ENCODE measurements at places on chromosomes 5 and 9.

- DNase-seq: no peak
Observed at GRCh38 chr9:133897675-133898074, 94.4 kb downstream of the VAV2 start.

GRCh38 chr5:142486020-142486419 is 161.2 kb upstream of the SPRY4 start:
- DNase-seq: no peak

- no peak for DNase-seq
Observed at GRCh38 chr9:93574091-93574899, 2.1 kb upstream of the PHF2 start.

DNA sequence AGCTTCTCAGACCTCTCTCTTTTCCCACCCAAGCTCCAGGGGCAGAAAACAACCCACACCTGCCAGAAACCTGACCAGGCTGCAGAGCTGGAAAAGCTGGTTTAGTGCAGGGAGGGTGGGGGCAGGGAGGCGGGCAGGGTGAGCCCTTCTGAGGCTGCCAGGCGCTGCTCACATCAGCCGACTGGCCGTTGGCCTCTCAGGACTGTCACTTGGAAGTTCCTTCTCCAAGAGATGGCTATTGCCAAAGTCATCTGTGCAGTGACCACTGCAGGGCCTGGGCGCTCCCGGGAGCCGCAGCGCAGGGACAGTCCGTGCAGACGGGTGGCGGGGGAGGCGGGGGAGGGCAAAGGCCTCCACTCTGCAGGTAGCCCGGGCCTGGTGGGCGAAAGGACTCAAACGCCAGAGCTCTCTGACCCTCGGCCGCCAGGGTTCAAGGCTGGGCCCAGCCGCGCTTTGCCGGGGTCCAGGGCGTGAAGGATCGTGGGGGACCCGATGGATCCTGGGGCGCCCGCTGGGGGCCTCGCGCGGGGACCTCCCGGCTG is 205.0 kb upstream of the IER5L start:
- DNase-seq: peak; percentile 40

DNA sequence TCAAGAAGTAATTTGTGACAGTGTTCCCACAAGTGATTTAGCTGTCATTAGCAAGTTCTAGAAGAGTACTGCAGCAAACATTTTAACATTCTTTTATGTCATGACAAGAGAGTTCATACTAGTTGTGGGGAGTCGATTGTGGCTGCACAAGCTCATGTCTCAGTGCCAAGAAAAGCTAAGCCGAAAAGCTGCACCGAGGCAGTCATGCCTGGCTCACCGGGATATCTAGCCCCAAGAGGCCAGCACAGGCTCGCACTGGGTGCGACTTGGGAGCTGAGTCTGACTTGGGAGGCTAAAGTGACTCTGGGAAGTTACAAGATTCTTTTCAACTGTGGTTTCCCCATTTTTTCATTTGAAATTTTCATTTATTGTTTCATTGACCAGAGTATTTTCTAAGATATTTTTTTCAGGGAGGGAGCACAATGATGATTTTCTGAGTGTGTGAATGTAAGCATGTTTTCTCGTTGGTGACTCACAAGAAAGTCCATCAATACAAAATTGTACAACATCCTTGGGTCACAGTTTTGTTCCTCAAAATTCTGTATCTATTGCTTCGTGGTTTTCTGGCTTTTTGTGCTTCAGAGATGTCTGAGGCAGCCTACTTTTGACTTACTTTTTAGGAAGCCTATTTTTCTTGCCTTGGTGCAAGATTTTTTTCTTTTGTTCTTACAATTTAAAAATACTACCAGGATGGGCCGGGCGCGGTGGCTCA is 18.7 kb downstream of the CAST start:
- no peak for DNase-seq

DNA sequence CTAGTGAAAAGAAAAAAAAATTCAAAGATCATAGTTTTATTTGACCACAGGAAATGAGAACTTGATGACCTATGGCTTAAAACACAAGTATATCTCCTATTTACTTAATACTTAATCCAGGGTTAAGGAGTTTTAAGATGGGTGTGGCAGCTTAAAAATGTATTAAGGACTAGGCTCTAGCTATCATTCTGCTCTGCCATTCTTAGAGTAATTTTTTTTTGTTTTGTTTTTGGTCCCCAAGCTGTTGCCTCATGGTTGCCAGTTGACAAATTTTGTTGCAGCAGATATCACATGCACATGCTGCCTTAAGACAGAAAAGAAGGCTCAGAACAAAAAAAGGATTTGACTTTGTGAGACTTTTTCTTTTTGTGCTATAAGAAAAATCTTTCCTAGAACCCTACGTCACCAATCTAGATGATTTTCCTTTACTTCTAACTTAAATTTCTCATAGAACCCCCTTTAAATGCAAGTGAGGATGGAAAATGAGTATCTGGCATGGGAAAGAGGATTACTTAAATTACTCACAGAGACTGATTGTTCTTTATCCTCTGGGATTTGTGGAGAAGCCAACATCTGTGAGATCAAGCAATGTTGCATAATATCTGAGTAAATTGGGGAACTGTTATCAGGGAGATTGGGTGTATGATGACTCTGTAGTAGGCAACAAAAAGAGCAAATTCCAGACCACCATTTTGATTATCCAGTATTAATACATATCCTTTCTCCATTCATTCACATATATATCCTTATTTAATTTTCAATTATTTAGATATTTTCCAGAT is 364.7 kb upstream of the CD180 start:
- no peak for DNase-seq

- no peak for DNase-seq
Observed at GRCh38 chr9:104787306-104788015, 23.5 kb downstream of the NIPSNAP3B start.

- DNase-seq: no peak
Observed at GRCh38 chr5:174843263-174844250, 119.2 kb downstream of the MSX2 start.

GRCh38 chr5:93532370-93532769 is 48.6 kb downstream of the NR2F1-AS1 start:
- no peak for DNase-seq

GRCh38 chr5:115985802-115986757 is 23.8 kb downstream of the LVRN start:
- DNase-seq: no peak

- no peak for DNase-seq
Observed at GRCh38 chr9:33223696-33224095, 16.3 kb upstream of the SPINK4 start.

- no peak for DNase-seq
Observed at GRCh38 chr5:40991168-40991980, 79.8 kb downstream of the MROH2B start.

- DNase-seq: no peak
Observed at GRCh38 chr5:142481410-142481809, 156.6 kb upstream of the SPRY4 start.

- DNase-seq: no peak
Observed at GRCh38 chr9:36632892-36633291, 60.2 kb downstream of the MELK start.

- DNase-seq: peak; percentile 88
Observed at GRCh38 chr9:129610473-129611306, 10.2 kb downstream of the C9orf50 start.

DNA sequence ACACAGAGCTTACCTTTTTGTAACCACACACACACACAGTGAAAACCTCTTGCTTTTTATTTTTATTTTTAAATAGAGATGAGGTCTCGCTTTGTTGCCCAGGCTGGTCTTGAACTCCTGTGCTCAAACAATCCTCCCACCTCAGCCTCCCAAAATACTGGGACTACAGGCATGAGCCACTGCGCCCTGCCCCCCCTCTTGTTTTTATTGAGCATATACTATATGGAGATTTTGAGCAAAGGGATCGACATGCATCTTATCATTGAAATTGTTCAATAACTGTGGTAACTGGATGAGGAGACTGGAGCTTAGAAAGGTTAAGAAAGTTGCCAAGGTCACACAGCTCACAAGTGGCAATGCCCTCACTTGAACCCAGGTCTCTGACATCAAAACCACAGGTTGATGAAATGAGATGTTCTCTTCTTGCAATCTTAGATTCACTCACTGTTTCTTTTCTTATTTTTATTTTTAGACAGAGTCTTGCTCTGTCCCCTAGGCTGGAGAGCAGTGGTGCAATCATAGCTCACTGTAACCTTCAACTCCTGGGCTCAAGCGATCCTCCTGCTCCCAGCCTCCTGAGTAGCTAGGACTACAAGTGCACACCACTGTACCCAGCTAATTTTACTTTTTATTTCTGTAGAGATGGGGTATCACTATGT is 26.8 kb upstream of the STXBP1 start:
- no peak for DNase-seq

- no peak for DNase-seq
Observed at GRCh38 chr5:149221326-149221725, 50.3 kb upstream of the AFAP1L1 start.

GRCh38 chr5:164487939-164488338 is 982.5 kb downstream of the MAT2B start:
- DNase-seq: no peak

DNA sequence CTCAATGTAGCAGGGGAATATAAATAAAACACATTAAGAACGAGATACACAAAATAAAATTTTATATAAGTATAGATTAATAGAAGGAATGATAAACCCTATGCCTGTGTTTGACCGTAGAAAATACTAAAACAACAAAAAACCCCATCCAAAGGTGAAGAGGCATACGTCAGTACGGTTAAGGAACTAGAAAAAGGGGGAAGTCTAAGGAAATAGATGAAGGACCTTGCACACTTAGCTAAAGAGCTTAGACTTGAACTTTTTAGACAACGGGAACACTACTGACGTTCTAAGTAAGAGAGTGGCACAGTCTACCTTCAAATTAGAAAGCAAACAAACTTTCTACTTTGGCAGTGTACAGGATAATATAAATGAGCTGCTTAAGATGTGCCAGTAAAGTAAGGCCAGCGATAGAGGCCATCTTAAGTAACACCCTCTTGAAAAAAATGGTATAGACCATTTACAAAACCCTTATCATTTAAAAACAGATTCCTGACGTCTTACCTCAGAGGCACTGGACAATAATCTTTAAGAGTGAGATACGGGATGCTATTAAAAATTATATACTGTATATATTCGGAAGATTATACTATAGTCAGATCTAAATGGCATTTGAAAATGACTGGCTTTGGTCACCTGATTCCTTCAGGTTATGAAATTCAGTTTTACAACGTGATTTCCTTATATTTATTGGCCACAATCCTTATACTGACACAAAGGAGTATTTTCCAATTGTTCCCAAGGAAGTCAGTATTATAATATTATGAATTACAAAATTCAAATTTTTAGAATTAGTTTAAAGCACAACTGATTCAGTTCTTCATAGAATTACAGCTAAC is 8.5 kb downstream of the PANK3 start:
- DNase-seq: no peak

GRCh38 chr5:135005076-135005475 is 29.0 kb downstream of the PITX1 start:
- no peak for DNase-seq

GRCh38 chr9:114900942-114901802 is 29.2 kb downstream of the TNFSF8 start:
- DNase-seq: no peak

GRCh38 chr5:53928641-53929040 is 368.2 kb downstream of the NDUFS4 start:
- no peak for DNase-seq

- DNase-seq: no peak
Observed at GRCh38 chr5:142326480-142326938, 1.7 kb upstream of the SPRY4 start.

DNA sequence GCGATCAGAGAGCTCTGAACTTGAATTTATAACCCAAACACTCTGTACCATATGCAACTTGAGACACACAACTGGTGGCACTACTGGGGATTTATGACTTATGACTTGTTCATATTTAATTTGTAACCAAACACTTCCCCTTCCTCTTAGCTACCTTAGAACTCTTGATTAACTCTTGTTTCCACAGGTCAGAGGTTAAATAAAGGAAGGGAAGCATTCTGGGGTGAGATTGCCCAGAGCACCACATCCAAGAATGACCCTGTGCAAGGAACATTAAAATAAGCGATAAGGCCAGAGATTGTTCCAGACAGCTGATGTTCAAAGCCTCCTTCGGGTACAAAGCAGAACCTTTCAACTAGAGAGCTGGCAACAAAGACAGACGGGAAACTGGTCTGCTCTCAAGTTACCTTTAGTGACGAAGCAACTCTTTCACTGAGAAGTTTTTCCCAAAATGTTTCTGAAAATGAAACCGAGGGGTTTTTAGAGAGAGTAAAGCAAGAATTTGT is 242.6 kb downstream of the DENND1A start:
- no peak for DNase-seq

DNA sequence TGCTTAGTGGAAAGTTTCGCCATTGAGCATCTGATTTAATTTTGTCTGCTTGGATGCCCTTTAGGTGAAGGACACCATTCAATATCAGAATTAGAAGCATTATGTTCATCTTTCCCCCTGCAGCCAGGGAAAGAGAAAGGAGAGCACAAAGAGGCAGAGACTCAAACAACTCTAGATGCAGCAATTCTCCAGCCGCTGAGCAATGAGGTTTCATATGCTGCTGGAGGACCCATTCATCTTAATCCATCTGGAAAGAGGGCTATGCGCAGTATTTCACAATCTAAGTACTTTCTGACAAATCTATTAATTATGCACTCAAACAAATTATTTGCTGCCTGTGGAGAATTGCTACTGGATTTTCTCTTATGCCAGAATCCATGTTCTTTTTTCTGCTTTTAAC is 527.0 kb upstream of the TUSC1 start:
- DNase-seq: no peak

DNA sequence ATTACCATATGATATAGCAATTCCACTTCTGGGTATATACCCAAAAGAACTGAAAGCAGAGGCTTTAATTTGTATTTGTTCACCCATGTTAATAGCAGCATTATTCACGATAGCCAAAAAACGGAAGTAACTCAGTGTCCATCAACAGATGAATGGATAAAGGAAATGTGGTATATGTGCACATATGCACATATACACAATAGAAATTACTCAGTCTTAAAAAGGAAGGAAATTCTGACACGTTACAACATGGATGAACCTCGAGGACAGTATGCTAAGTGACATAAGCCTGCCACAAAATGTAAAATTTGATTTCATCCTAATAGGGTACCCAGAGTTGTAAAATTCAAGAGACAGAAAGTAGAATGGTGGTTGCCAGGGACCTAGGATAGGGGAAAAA is 54.9 kb downstream of the NUP155 start:
- DNase-seq: no peak

GRCh38 chr9:27125030-27125429 is 16.0 kb downstream of the TEK start:
- DNase-seq: no peak

DNA sequence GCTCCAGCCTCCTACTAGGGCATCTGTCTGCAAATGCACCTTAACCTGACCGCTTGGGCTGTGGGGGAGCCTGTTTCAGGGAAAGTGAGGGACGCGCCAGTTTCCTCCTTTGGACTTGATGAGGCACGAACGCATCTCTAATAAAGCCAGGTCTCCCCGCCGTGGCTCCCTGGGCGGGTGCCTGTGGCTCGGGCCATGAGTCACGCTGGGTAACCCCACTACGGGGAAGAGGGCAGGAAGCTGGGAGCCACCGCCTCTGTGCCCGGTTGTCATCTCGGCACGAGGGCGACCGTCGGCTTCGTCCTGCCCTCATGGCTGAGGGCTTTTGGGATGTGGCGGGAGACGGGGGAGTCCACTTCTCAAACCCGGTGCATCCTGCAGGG is 12.1 kb downstream of the NOTCH1 start:
- DNase-seq: no peak

All from nephron progenitor cell (in vitro differentiated cells).